GM04503 (cell line): ENCODE measurements at places on chromosomes 1 and 21.

GRCh38 chr1:97160818-97161217 is 439.2 kb downstream of the PTBP2 start:
- no peak for DNase-seq

GRCh38 chr1:21855257-21856096 is 43.4 kb downstream of the LDLRAD2 start:
- DNase-seq = no peak

DNA sequence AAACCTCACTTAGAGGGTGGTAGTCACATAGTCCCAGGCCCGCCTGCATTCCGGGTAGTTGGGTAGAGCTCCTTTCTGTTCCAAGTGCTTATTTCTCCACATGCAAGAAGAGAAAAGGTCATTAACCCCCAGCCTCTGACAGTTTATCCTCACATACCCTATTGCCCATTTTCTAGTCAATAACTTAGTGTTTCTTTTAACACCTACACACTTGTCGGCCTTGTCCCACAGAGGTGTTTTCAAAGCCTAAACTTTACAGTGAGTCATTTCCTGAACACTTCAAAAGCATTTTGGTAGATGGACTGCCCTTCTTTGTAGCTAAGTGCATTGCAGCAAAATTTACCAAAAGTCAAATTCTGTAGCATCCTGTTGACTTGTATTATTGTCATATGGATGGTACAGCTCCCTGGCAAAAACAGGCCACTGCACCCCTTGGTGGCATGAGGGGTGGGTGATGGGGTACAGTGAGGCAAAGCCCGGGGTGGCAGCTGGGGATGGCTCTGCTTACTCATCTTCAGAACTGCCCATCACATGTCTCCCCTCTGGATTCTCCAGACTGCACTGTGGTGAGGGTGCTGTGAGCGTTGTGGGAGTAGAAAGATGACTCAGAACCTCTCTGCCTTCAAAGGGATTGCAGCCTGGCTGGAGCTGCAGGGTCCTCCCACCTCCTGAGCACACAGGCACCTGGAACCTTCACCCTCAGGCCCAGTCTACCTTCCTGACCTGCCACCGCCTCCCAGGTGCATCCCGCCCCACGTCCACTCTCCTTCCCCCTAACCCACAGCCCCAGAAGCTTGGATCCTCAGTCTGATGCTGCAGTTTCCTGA is 45.8 kb upstream of the DMRTB1 start:
- DNase-seq = no peak

GRCh38 chr1:15090373-15090772 is 63.2 kb upstream of the TMEM51 start:
- DNase-seq = no peak

GRCh38 chr1:245019910-245020486 is 134.8 kb upstream of the KIF26B start:
- DNase-seq = no peak

GRCh38 chr1:37946703-37947360 is at the start of gene INPP5B:
TSS of gene INPP5B (minus strand) at chr1:37947053. CDS start at chr1:37946308, 745 bp downstream.
- DNase-seq = peak; percentile 60

DNA sequence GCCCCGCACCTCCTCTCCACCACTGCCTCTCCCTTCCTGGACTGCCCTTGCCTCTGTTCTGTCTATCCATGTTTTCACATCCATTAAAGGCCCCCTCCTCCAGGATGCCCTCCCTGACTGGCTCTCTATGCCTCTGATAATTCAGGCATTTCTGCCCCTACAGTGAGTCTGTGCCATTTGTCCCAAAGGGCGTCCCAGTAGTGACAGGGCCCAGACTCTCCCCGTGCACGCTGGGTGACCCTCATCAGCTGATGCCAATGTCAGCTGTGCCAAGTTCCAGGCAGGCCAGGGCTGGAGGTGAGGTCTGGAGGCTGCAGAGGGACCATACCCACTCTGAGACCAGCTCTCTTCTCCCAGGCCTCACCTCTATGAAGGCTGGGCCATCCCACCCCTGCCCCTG is 3.2 kb upstream of the PLEKHG5 start:
- DNase-seq = no peak

GRCh38 chr1:19121192-19121591 is 88.9 kb downstream of the UBR4 start:
- no peak for DNase-seq
